Breast epithelium (tissue), 4 donors: ENCODE measurements at places on chromosomes 5 and 9. TPM values are rescaled to one million over a fixed set of nuclear protein-coding genes. Genes with fewer than 3 reads are reported as not detected.

MRPS27 gene
- 51.8 TPM for total RNA-seq

SH3GL2 gene
- 0.16 TPM for total RNA-seq

CPLANE1 gene
- total RNA-seq, result 31.0 TPM

IFNA21 gene
- not detected for total RNA-seq

TAF11L7 gene
- total RNA-seq, result not detected
